ENCODE measurements at places on chromosomes 7 and 10.

- no peak for DNase-seq
Measured at GRCh38 chr10:77737608-77738007, 100.0 kb upstream of the KCNMA1 start.

DNA sequence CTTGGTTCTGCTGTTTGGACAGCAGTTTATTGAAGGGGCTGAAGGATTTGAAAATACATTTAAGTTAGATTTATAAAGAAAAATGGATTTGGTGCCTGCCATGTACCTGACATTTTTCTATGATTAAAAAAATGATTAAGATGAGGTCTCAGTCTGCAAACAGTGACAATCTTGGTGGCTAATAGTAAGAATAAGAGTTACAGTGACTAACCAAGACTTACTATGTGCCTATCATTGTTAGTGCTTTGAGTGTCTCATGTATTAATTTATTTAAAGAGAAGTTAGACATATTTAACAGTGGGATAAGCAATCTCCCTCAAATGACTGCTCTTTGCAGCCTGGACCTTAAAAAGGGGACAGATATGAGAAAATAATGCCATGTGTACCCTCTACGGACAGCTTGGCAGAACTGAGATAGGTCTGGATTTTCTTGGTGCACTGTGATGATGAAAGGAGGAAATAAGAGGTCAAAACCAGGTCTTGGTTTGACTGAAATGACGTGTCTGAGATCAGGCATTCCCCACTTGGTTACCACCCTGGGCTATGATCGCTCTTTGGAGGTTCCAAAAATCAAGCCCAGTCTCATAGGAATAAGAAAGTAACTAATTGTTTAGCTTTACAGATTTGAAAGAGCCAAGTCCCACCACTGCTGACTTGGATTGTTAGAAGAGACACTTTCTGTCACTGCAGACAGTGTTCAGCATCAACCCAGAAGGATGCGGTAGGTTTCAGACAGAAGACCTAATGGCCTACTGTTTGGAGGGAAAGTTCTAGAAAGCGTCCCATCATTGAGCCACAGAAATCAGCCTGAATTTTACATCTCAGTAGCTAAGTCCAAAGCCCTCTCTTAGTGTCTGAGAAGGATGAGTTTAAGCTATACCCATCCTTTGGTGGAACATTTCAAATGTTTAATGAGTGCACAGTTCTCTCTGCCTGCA, 2.1 kb downstream of the CASP7 start:
- DNase-seq, result peak; percentile 14

- no peak for DNase-seq
Measured at GRCh38 chr7:136336932-136337331, 359.8 kb upstream of the MTPN start.

- no peak for DNase-seq
Measured at GRCh38 chr7:156942708-156943090, 6.8 kb upstream of the NOM1 start.

GRCh38 chr10:121309164-121309563, 289.1 kb downstream of the FGFR2 start:
- DNase-seq, result no peak

GRCh38 chr10:48364659-48365405, 58.4 kb downstream of the MAPK8 start:
- no peak for DNase-seq

- no peak for DNase-seq
Measured at GRCh38 chr10:66329147-66329546, 596.7 kb upstream of the LRRTM3 start.

GRCh38 chr7:139744768-139745677, 32.8 kb downstream of the HIPK2 start:
- DNase-seq, result no peak

DNA sequence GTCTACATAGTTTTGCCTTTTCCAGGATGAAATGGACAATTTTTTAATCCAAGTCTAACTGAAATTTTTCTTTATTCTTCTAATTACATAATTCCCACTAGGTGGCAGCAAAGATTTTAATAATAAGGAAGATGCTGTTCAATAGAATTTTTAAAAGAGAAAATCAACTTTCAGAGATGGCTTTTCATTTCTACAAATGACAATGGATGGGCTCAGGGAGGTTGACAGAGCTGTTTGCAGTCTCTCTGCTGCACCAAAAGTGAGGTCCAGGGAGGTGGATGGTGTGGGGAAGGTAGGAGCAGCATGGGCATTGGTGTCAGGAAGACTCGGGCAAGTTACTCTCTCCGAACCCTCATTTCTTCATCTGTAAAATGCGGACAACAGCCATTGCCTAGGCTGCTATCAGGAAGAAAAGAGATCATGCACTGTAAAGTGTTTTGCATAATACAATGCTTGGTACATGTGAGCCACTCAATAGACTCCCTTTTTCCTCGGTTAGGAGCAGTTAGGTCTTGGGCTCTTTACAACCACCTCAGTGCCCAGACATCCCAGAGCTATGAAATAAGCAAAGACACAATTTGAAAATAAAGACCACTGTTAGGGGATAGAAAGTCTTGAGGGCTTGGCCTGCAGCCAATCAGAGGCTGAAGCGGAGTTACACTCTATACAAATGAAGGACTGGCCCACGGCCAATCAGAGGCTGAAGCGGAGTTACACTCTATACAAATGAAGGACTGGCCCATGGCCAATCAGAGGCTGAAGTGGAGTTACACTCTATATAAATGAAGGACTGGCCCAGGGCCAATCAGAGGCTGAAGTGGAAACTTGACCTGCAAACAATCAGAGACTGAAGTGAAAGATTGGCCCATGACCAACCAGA, 107.1 kb downstream of the ABLIM1 start:
- no peak for DNase-seq

- no peak for DNase-seq
Measured at GRCh38 chr7:2143450-2143849, 89.3 kb downstream of the MAD1L1 start.

DNA sequence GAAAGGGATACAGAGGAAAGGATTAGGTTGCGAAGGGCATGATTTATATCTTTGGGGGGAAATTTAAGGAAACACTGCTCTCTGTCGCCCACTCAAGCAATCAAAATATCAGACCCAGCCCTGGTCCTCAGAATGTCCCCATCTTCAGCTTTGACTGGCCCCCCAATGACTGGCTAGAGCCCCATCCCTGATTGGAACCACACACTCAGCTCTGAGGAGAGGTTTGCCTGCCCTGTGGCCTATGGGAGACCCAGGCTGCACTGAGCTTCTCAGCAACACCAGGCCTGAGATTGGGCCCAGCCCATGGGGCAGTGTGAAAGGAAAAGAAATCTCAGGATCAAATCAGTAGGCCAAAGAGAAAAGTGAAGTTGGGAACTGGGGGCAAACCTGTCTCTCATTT, 69.5 kb downstream of the ADCYAP1R1 start:
- no peak for DNase-seq

- DNase-seq, result no peak
Measured at GRCh38 chr7:107982042-107982840, 20.7 kb downstream of the LAMB1 start.

DNA sequence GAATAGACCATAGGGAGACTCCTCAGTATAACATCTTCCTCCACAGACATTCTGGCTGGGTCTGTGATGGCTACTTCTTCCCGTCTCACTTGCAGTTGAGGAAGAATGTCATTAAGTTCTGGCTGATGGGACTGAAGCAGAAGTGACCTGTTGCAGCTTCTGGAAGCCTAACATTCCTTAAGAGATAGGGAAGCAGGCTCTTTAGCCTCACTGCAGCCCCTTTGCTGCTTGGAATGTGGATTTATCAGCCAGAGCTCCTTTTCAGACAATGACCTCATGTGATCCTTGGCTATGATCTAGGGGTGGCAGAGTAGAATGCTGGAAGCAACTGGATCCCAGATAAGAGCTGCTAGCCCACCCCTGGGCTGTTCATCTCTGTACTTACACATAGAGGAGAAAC, 142.5 kb downstream of the RNF216 start:
- DNase-seq, result no peak

GRCh38 chr7:152512706-152513105, 76.9 kb upstream of the KMT2C start:
- DNase-seq, result no peak

GRCh38 chr10:76150876-76151288, 719.5 kb downstream of the LRMDA start:
- no peak for DNase-seq

- no peak for DNase-seq
Measured at GRCh38 chr10:22086730-22087401, 83.3 kb upstream of the DNAJC1 start.

- DNase-seq, result no peak
Measured at GRCh38 chr10:86168256-86168655, 198.3 kb downstream of the GRID1 start.

DNA sequence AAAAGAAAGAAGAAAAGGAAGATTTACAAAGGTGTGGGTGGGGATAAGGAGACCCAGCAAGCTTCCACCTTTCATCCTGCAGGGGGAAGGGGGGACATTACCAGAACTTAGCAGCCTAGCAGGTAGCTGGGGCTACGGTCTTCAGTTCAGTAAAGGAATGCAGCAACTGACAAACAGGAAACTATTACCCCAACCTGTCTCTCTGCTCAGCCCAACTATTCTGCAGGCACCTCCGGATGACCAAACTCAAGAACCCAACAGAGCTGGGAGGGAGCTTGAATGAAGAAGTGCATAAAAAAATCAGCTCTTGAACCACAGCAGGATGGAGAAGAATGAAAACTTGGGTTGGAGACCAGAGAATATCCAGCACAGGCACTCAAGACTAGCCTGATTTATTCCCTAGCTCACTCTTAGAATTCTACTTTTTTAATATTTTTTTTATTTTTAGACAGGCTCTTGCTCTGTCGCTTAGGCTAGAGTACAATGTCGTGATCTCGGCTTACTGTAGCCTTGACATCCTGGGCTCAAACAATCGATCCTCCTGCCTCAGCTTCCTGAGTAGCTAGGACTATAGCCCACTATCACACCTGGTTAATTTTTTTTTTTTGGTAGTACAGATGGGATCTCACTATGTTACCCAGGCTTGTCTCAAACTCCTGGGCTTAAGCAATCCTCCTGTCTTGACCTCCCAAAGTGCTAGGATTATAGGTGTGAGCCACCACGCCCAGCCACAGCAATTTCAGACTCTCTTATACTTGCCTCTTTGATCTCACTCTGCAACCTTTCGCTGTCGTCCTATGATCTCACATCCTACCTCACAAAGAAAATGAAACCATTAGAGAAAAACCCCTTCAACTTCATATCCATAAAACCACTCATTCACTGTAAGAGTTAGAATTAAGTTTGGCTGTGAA, 18.5 kb upstream of the C10orf67 start:
- peak; percentile 50 for DNase-seq

GRCh38 chr10:11560076-11560709, 51.3 kb downstream of the USP6NL start:
- no peak for DNase-seq

- DNase-seq, result no peak
Measured at GRCh38 chr7:21066221-21066620, 279.5 kb upstream of the SP8 start.

GRCh38 chr7:151705636-151706276, 171.2 kb downstream of the PRKAG2 start:
- no peak for DNase-seq

GRCh38 chr10:12564173-12564572, 214.8 kb downstream of the CAMK1D start:
- DNase-seq, result no peak

- no peak for DNase-seq
Measured at GRCh38 chr7:47587351-47587750, 5.4 kb upstream of the TNS3 start.

- peak; percentile 44 for DNase-seq
Measured at GRCh38 chr10:132360766-132361447, 28.9 kb downstream of the LRRC27 start.

GRCh38 chr10:26334232-26334931, 103.8 kb upstream of the APBB1IP start:
- no peak for DNase-seq

DNA sequence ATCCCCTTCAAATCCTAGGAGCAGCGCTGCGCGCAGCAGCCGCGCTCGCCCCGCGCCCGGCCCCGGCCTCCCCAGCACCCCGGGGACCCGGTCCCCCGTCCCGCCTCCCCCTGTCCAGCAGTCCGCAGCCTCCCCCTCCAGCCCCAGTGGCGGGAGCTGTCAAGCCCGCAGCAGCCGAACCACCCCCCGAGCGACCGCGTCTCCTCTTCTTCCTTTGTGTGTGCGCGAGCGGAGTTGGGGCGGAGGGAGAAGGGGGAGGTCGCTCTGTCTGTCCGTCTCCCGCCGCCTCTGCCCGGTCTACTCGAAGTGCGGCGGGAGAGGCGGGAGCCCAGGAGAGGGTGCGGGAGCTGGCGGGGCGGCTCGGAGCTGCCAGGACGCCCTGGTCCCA, 375 bp upstream of the CHN2 start:
- DNase-seq, result peak; percentile 2

DNA sequence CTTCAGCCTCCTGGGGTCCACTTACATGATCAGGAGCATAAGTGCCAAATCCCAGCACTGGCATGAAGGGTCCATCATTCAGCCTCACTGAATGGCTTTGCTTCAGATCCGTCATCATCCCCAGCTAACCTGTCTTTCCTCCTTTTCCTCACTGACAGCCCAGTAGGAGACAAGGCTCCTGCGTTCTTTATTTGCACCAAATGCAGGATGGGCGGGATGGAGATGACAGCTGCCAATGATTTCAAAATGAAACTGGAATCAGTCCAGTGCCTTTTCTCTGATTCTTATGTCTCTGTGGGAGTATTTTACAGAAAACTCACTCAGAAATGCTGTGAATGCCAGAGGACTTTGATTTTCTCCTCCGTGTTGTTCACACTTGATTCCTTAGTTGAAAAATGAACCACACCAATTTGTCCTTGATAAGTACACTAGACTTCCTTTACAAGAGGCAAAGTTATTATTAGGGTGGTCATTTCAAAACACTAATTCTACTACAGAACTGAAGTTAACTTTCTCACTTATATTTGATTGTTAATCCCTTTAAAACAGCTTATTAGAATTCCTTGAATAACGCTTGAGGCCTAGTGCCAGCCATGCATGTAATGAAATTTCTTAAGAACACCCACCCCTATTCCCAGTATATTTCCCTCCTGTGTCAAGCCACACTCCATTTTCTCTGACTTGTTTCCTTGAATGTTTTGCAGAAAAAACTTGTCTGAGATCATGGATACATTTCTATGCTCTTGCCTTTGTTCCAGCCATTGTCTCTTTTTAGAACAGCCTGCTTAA, at the start of gene AKR1C8:
Gene AKR1C8 (minus strand): TSS at position 164 of the 789 bp plus-strand sequence. CDS start 46 bp downstream, at position 118.
- no peak for DNase-seq

- no peak for DNase-seq
Measured at GRCh38 chr7:47956220-47956619, 8.0 kb upstream of the PKD1L1 start.

DNA sequence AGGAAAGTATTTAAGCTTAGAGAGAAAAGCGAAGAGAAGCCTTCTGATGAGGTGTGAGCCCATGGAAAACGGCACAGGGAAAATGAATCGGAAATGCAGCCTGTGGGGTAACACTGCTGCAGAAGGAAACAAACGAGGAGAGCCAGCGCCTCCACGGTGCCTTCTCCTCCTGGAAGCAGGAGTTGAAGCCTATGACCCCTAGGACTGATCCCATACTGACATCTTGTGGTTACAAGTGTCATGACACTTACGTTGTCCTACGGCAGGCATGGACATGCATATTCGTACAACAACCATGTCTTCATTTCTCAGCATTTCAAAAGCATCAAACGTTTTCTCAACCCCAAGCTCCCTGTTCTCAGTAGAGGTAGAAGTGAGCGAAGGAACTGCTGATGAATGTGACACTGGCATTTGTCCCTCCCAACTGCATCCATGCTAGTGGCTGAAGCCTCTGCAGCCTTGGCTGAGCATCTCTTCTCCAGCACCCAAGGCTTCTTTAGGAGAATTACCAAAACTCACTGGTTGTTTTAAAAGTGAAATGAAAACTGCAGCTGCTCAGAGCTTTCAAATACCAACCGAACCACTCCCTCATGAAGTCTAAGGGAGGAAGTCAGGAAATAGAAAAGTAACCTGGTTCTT, 160.2 kb downstream of the JAZF1 start:
- no peak for DNase-seq

Data from stimulated activated CD4-positive, alpha-beta T cell treated with anti-CD3 and anti-CD28 coated beads, Interleukin-4, amount 100 ng/mL, for 4 hours (primary cell).